ENCODE measurements at places on chromosomes 16 and 17.

DNA sequence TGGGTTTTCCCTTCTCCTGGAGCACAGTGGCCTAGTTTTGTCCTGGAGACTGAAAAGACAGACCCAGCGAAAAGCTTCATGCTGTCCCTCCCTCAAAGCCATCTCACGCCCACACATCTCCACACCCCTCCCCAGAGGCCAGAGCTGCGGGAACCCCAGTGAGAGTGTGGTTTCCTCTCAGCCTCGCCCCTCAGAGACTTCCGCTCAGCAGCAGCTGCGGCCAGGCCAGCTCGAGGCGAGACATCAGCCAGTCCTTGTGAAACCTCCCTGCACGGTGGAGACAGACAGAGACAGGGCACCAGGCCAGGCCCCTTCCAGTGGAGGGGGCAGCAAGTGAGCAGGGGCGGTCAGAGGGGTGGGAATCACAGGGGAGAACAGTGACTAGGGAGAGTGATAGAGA lies 77.0 kb upstream of the TNRC6C start:
- peak; percentile 77 for DNase-seq

DNA sequence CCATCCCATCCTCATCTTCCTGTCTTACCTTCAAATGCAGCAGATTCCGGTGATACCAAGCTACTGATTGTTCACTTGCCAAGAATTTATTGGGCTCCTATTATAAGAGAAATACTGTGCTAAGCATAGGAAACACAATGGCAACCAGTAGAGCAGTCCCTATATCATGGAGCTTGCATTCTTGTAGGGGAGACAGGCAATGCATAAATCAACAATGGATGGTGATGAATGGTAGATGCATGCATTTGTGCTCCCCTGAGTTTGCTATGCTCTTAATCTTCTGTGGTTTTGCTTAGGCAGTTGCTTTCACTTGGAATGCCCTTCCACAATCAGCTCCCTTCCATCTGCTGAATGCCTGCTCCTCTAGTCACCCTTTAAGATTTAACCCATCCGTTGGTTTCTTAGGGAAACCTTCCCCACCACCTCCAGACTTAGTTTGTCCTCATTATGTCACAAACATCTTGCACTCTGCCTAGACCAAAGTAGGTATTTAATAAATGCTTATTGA lies 200.2 kb upstream of the TOX3 start:
- DNase-seq: no peak

- DNase-seq: peak; percentile 12
Measured at GRCh38 chr17:2510559-2510958, 1.1 kb downstream of the METTL16 start.

GRCh38 chr17:28505986-28506665 lies at the start of gene FOXN1:
FOXN1 (plus strand) TSS chr17:28506348; CDS start chr17:28523970, 17,622 bp downstream.
- no peak for DNase-seq

- DNase-seq: peak; percentile 29
Measured at GRCh38 chr17:48148029-48148770, 40.6 kb downstream of the SNX11 start.

DNA sequence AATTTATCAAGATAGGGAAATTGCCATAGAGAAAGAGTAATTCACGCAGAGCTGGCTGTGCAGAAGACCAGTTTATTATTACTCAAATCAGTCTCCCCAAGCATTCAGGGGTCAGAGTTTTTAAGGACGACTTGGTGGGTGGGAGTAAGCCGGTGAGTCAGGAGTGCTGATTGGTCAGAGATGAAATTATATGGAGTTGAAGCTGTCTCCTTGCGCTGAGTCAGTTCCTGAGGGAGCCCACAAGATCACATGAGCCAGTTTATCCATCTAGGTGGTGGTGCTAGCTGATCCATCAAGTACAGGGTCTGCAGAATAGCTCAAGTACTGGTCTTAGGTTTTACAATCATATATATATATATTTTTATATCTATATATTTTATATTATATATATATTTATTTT lies 6.0 kb upstream of the AQP8 start:
- peak; percentile 77 for DNase-seq

DNA sequence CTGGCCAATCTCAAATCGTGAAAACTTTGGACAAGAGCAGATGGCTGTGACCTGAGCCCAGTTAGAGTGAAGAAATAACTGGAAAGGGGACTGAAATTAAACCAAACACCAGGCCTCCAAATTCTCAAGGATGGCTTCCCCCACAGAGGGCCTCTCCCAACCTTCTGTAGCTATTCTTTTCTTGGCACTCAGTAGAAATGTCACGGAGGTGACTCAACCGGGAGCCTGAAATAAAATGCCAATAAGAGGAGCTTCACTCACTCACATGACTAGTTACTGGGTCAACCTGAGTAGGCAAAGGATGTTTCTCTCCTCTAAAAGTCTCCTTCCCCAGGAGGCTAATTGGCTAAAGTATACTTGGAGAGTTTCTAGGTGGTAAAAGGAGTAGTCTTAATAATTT lies 230.7 kb downstream of the MAF start:
- no peak for DNase-seq

- DNase-seq: peak; percentile 4
Measured at GRCh38 chr16:54633943-54634362, 296.7 kb upstream of the IRX5 start.

DNA sequence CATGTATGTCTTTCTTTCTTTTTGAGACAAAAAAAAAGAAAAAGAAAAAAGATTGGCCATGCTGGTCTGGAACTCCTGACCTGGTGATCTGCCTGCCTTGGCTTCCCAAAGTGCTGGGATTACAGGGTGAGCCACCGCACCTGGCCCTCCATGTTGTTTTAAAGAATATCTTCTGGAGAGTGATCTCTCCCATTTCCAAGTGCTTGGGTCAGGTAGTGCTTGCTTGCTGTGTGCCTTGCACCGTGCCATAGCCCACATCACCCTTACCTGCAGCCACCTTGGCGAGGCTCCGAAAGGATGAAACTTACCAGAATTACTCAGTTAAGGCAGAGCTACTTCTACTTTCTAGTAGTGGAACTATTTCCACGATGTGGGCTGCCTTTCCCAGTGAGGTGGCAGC lies 19.0 kb upstream of the KDM6B start:
- no peak for DNase-seq

GRCh38 chr16:72846594-72846993 lies 201.3 kb downstream of the ZFHX3 start:
- no peak for DNase-seq

DNA sequence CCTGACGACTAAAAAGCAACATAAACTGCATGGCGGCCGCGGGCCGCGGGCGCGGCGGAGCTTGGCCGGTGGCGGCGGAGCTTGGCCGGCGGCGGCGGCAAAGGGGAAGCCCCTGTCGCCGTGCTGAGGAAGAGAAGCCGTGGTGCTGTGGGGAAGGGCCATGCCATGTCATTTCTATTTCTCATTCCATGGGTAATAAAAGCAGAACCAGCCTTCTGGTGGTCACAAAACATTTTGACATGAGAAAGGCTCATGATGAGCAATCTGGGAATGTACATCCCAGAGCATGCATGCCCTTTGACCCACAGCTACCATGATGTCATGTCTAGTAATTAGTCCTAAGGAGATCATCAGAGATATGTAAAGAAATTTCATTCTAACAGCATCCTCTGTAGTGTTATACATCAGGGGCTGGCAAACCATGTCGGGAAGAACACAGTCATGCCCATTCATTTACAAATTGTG lies 23.9 kb upstream of the HEATR6 start:
- no peak for DNase-seq

DNA sequence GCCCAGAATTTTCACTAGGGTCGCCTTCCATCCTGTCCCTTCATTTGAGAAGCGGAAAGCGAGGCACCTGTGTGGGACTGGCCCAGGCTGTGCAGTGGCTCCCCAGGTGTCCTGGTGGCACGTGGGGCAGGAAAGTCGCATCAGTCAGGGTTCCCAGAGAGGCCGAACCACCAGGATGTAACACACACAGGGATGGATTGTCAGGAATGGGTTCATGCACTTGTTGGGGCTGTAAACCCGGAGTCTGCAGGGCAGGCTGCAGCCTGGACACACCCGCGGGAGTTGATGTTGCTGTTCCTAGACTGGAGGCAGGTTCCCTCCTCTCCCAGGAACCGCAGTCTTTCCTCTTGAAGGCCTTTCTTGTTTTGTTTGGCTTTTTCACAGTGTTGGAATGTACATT lies 30.7 kb upstream of the RPTOR start:
- DNase-seq: no peak

- DNase-seq: no peak
Measured at GRCh38 chr16:57999971-58000705, at the start of gene ZNF319. ZNF319 (minus strand) TSS chr16:58000672; CDS start chr16:57998265, 2,407 bp downstream.

- DNase-seq: no peak
Measured at GRCh38 chr16:84552135-84552534, 47.7 kb upstream of the MEAK7 start.

GRCh38 chr17:47214931-47215330 lies 5.8 kb downstream of the MYL4 start:
- DNase-seq: no peak

DNA sequence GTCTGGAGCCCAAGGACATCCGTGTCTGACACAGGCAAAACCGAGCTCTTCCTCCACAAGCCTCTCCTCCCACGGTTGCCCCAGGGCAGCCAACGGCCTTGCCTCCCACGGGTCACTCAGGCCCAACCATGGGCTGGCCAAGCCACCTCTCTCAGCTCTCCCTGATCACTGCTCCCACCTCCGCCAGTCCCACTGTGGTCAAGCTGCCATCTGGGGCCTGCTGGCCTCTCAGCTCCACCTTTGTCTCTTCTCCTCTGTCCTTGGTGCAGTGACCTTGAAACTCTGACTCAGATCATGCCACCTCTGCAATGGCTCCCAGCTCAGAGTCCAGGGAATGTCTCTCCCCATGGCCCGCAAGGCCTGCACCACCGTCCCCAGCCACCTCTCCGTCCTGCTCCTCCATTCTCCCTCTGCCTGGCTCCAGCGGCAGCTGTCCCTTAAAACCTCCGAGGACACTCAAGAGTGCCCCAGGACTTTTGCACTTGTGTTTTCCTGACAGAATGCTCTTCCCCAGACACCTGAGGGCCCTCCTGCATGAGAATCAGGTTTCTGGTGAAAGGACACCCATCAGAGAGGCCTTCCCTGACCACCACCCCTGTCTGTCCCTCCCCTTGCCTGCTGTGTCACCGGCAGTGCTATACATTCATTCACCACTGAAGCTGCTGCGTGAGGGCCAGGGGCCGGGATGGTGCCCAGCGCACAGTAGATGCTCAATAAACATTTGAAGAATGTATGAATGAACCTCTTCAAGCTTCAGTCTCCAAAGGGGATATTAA lies 19.3 kb downstream of the PEMT start:
- DNase-seq: no peak

GRCh38 chr17:47948706-47949196 lies 7.4 kb downstream of the PNPO start:
- DNase-seq: no peak

- DNase-seq: peak; percentile 68
Measured at GRCh38 chr17:179066-179432, 2.4 kb downstream of the DOC2B start.

GRCh38 chr17:80855948-80856862 lies 135.4 kb upstream of the CHMP6 start:
- DNase-seq: peak; percentile 58

DNA sequence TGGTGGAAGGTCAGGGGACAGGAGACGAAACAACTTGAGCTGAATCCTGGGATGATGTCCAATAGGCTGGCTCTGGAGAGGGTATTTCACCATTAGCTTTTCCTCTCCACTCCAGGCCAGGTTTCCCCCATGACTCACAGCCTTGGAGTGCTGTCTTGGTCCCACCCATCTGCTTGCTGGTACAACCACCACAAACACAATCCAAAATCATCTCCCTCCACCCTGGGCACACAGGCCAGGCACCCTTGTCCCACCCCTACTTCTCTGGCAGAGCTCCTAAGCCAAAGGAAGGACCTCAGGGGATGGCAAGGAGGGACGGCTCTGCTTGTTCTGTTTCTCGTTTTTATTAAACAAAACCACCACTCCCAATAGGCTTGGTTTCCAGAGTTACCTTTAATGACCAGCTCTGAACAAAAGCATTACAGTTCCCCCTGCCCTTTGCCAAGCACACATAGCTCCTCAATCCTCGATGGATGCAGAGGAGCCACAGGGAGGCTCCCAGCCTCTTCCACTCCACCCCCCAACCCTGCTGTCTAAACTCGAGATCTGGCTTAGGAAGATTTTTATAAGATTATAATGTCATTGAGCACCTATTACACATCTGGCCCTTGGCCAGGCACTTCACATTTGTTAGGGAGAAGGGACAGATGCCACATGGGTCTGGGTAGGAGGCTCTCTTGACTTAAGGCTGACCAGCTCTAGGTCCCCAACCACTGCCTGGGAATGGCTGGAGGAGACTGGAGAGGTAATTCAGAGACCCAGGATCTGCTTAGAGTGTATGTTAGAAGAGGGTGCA lies 13.3 kb downstream of the CAVIN1 start:
- DNase-seq: no peak

DNA sequence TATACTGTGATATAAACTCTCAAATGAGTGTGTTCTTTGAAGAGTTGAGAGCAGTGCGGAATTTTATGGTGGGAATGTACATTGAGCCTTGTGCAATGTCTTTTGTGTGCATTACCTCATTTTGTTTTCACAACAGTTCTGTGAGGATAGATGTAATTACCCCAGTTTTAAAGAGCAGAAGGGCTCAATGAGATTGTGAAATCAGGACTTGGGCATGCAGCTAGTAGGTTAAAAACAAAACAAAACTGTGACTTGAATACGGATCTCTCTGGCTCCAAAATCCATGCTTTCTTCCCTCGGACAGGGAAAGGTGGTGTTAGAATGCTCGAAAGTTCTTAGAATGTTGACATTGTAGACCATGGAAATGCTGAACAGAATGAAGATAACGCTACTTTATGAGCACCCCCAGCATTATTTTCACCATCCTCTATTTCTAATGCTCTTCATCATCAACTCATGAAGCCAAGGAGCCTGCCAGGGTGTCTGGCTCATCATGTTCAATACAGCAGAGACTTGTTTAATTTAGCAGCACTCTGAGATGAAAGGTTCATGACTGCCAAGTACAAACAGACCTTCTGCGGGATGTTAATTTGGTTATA lies 17.1 kb downstream of the MRTFB start:
- DNase-seq: no peak

- no peak for DNase-seq
Measured at GRCh38 chr16:57753448-57754353, 18.1 kb downstream of the KATNB1 start.

DNA sequence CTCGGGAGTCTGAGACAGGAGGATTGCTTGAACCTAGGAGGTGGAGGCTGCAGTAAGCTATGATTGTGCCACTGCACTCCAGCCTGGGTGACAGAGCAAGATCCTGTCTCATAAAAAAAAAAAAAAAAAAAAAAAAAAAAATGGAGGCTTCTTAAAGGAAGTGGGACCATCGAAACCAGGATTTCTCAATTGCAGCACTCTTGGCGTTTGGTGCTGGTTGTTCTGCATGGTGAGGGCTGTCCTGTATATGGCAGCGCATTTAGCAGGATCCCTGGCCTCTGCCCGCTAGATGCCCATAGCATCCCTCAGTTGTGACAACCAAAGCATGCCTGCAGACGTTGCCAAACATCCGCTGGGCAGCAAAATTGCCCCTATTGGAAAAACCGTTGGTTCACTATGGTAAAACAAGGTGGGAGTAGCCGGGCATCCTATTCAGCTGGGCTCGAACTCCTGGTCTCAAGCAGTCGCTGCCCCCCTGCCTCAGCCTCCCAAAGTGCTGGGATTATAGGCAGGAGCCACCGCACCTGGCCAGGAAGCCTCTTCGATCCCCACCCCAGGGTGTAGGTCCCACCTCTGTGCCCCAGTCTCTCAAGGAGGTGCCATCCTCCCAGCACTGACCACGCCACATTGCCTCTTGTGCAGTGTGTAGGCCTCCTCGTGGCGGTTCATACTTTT lies 6.5 kb upstream of the NPIPB7 start:
- no peak for DNase-seq
